ENCODE measurements at places on chromosomes 6 and 20.

- DNase-seq, result no peak
Observed at GRCh38 chr20:15199698-15200097, 862.3 kb upstream of the FLRT3 start.

DNA sequence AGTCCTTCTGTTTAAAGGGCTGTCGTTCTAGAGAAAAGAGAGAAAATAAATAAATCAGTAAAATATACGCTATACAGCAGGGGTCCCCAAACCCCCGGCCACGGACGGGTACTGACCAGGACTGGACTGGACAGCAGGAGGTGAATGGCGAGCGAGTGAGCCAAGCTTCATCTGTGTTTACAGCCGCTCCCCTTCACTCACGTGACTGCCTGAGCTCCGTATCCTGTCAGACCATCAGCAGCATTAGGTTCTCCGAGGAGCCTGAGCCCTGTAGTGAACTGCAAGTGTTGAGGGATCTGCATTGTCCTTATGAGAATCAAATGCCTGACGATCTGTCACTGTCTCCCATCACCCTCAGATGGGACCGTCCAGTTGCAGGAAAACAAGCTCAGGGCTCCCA is 76.5 kb downstream of the ZNF217 start:
- DNase-seq, result peak; percentile 52

DNA sequence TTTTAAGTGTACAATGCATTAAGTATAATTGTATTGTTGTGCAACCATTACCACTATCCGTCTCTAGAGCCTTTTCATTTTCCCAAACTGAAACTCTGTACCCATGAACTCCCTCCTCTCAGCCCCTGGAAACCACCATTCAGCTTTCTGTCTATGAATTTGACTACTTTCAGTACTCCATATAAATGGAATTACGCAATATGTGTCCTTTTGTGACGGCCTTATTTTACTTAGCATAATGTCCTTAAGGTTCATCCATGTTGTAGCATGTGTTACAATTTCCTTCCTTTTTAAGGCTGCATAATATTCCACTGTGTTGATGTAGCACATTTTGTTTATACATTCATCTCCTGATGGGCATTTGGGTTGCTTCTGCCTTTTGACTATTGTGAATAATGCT is 143.6 kb upstream of the KCNG1 start:
- DNase-seq, result no peak

DNA sequence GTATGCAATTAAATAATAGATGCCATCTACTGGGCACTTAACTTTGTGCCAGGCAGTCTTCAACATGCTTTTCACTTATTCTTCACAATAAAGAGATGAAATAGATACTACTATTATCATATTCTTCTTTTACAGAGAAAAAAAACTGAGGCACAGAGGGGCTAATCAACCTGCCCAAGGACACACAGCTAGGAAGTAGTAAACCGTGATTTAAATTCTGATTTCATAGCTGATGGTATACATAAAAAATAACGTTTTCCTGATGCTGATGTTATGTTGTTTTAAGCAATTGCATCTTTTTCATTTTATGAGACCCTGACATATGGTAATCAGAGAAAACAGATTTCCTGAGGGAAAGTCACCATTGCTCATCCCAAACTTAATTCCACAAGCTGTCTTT is 45.1 kb upstream of the ATXN1 start:
- no peak for DNase-seq

DNA sequence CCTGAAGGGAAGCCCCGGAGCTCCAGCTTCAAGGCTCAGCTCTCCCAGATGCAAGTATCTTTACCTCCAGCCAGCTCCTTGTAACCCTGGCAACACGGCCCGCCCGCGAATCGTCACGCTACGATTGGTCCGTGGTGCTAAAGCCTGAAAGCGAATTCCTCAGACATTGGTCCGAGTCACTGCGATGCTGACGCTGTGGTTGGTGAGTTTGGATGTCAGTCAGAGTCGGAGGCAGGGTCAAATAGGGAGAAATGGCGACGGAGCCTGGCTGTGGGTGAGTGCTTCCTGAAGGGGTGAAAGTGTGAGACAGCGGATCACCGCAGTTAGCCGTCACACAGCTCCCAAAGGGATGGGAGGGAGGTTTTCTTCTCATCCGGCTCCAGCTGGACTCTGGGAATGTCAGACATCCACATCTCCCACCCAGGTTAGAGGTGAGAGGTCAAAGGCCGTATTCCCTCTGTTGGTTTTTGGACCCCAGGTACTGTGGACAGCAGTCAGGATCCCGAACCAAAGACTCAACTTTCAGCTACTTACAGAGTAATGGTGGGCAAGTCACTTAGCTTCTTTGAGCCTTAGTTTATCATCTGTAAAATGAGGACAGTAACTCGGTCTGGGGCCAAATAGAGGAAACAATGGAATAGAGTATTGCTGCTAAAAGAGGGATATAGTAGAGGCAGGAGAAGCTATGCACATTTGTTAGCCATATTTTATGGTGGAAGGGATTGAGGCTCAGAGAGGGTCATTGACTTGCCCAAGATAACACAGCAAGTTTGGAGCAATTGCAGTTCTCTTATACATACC is at the start of gene ZSWIM1:
Gene ZSWIM1, plus strand, starts transcription at position 240 of the 801 bp plus-strand sequence. CDS start 1,366 bp downstream, outside the sequence.
- DNase-seq, result peak; percentile 100

- DNase-seq, result no peak
Observed at GRCh38 chr6:154535851-154536250, 25.4 kb upstream of the CNKSR3 start.

DNA sequence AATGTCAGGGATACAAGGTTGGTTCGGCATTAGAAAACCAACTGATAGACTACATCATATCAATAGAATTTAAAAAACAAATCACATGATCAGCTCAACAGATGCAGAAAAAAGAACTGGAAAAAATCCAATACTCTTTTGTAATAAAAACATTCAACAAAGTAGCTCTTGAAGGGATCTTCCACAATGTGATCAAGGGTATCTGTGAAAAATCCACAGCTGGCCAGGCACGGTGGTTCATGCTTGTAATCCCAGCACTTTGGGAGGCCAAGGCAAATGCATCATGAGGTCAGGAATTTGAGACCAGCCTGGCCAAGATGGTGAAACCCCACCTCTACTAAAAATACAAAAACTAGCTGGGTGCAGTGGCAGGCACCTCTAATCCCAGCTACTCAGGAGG is 63.1 kb downstream of the ASCC3 start:
- DNase-seq, result no peak

DNA sequence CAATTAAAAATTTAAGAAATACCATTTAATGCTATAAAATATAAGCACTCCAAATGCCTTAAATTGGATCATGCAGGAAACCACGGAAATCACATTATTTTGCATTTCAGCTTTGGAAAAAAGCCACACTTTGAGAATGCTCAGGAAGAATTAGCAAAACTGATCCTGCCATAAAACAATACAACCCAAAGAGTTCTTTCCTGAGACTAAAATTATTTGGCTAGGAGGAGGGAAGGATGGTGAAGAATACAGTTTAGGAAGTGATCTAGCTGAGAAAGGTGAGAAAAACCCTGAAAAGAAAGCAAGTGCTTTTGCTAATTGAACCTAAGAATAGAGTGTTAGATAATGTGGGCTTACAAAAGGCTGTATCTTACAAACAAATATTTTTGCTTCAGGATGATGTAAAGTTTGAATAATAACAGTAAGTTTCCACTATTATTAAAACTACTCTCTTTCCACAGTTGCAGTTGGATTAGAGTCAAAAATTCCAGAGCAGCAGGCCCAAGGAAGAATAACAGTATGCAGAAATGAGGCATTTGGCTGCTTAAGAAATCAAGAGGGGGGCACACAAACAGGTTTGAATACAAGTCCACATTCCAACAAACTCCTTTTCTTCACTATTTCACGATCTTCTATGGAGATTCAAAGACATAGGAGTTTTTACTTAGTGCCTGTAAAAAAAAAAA is 565.4 kb downstream of the RFPL4B start:
- DNase-seq, result peak; percentile 18

GRCh38 chr6:150713487-150713886 is 113.8 kb downstream of the PLEKHG1 start:
- DNase-seq, result no peak

- DNase-seq, result no peak
Observed at GRCh38 chr20:24978513-24978912, 14.0 kb downstream of the APMAP start.

DNA sequence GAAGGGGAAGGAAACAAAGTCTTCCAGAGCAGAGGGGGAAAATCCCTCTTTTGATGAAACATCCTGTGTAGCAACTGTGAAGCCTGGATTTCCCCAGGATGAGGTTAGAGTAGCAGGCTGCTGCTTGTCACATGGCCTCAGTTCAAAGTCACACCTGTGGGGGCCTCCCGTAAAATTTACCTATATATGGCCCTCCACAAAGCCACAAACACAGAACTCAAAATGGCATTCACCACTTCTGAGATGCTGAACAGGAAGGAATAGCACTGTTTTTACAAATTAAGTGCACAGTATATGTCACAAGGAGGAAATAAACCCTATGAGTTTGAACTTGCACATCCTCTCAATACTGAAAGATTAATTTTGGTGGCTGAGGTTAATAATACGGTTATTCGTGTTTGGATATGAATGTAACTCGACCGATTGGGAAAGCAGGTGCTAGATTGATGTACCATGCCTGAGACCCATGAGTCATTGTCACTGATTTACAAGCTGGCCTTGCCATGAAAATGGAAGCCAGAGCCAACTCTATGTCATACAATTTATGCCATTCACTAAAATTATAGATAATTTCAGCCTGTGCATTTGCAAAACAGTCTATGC is 70.6 kb downstream of the SGK1 start:
- no peak for DNase-seq

DNA sequence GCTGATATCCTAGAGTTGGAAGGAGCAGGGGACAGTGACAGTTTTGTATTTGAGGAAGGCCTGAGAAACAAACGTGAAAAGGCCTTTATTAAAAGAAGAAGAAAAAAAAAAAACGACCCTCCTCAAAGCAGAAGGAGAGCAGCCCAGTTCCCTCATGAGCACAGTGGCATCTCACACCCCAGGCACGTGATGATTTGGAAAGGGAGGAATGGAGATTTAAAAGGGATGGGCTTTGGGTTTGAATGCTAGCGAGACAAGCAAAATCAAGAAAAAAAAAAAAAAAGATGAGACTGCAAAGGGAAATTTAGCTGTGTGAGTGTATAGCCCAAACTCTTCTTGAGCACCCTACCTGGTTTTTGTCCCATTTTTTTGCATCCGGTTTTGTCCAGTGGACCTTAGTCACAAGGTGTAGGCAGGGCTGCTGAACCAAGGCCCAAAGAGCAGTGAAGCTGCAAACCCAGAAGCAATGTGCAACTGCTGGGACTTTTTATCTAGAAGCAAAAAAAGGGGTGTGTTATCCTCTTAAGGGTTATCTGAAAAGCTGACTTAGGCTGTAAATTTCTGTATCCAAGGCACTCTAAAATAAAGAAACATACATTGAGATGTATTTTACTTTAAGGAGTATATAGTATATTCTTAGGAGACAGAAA is 54.5 kb upstream of the RREB1 start:
- no peak for DNase-seq

- DNase-seq, result no peak
Observed at GRCh38 chr20:54085910-54086309, 15.5 kb upstream of the BCAS1 start.

DNA sequence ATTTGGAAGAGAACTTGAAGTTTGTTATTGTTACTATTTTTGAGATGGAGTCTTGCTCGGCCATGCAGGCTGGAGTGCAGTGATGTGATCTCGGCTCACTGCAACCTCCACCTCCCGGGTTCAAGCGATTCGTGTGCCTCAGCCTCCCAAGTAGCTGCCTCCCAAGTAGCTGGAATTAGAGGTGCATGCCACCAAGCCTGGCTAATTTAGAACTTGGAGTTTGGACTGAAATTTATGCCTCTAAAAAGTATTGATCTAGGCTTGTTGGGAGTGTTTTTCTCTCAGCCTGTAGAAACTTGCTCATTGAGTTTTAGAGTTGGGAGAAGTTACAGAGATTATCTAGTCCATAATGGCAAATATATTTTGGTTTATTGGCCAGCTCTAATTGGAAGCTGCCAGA is 4.1 kb downstream of the ITCH start:
- no peak for DNase-seq

GRCh38 chr6:87214831-87215230 is 59.5 kb downstream of the ZNF292 start:
- no peak for DNase-seq

DNA sequence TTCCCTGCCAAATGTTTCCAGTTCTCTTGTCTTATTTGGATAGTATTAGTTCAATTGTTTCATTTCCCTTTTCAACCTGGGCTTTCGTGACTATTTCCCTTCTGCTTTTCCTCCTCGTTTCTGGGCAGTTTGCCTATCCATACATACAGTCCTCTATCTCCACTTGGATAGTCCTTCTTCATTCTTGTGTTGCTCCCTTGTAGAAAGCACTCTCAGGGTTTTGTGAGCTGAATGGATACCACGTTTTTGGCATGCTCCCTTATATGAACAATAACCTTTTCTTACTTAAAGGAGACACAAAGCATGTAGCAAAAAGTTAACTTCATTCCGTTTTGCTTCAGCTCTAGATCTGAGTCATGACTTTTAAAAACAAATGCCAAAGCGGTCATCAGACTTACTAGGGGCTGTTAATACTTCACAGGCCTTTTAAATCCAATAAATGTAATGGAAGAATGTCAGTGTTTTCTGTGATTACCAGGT is 16.6 kb downstream of the CRYBG1 start:
- DNase-seq, result peak; percentile 8

GRCh38 chr20:2380601-2381000 is at the start of gene TGM6:
Gene TGM6, plus strand, starts transcription at chr20:2380901. Its CDS starts 68 bp downstream, at chr20:2380969.
- DNase-seq, result no peak

GRCh38 chr20:39381595-39381994 is 419.5 kb downstream of the DHX35 start:
- DNase-seq, result no peak

DNA sequence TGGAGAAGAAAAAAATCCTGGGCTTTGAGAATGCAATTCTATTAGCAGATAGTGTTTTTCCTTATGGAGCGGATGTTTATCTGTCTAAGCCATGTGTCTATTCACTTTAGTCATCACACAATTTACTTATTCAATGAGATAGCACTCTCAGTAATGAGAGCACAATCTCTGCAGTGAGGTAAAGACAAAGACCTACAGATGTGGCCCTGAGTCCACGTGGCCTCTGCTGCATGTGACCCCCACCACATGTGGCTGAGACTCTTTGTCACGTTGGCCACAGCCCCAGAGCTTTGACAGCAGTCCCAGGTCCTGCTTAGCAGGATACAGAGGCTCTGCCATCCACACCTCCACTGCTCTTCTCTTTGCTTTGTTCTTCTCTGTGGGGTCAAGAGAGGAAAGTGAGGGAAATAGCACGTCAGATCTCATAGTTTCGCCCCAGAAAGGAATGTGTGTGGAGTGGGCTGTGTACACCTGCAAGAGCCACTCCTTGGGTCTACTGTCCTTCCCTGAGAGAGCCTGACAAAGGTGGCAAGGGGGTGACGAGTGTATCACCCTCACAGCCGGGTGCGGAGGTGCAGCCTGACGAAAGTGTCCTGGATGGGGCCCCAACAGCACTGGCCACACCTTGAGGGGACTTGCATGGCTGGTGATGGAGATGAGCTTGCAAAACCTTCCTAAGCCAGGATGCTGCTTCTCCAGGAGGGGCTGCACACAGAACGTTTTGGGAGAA is 40.7 kb downstream of the ZNF831 start:
- no peak for DNase-seq

DNA sequence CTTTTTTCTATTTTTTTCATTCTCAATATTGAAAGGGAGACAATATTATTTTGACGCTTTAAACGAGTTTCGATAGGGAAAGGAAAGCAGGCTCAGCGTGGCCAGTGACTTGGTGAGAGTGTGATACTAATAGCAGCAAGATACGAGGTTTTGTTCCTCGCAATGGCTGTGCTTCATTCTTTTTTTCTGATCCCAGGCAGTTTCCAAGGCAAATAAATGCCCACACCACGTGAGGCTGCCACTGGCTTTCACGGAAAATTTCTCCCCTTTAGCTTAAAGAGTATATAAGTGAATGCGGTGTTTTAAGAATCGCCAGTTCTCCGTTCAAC is 196.4 kb upstream of the ZNF184 start:
- DNase-seq, result peak; percentile 37
